H1 (cell line): ENCODE measurements at places on chromosomes 1 and 21.

DNA sequence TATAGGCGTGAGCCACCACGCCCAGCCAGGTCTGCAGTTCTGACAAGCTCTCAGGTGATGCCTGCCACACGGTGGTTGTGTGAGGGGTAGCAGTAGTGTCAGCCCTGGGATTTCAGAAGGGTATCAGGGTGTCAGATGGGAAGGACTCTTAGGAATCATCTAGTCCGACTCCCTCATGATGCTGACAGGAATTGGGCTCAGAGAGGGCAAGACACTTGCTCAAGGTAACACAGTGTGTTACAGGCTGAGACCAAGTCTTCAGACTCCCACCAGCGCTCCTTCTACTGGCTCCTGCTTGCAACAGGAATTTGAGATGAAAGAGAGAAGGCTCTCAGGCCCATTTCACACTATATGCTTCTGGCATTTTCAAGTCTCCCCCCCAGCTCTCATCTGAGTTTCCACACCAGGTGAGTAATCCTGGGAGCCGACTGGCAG lies 6.9 kb downstream of the HTR1D start:
- 0 out of 2 replicates have a peak, but pooled peaks cover 2% of the 10 kb centered on the region for H3K4me1 ChIP-seq
- no peak overlapping the region for H3K27ac ChIP-seq
- H3K36me3 ChIP-seq: no peaks in the 10 kb centered on the region
- no peak for DNase-seq
- H3K27me3 ChIP-seq: no peaks in the 10 kb centered on the region

GRCh38 chr21:42255825-42256224 lies 36.9 kb downstream of the ABCG1 start:
- no peak for DNase-seq
- H3K36me3 ChIP-seq: no peaks in the 10 kb centered on the region
- H3K27ac ChIP-seq: no peak overlapping the region

DNA sequence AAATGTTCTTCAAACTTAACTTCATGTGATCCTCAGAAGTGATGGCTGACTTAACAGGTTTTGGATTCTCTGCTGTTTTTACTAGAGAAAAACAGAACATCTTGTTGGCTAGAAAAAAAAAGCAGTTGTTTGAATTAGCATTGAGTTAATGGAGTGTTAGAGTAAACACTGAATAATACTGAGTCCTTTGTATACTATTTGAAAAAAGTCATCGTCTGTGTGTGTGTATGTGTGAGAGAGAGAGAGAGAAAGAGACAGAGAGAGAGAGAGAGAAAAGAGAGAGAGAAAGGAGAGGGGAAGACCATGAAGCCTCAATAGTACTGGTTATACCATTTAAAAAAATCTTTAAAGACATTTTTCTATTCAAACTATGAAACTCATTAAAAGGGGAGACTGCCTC lies 10.4 kb downstream of the ZNF697 start:
- no peaks in the 10 kb centered on the region for H3K27me3 ChIP-seq
- no peak for DNase-seq
- H3K4me1 ChIP-seq: peaks cover 4% of the 10 kb centered on the region; the same call in 1 of the 2 replicates

DNA sequence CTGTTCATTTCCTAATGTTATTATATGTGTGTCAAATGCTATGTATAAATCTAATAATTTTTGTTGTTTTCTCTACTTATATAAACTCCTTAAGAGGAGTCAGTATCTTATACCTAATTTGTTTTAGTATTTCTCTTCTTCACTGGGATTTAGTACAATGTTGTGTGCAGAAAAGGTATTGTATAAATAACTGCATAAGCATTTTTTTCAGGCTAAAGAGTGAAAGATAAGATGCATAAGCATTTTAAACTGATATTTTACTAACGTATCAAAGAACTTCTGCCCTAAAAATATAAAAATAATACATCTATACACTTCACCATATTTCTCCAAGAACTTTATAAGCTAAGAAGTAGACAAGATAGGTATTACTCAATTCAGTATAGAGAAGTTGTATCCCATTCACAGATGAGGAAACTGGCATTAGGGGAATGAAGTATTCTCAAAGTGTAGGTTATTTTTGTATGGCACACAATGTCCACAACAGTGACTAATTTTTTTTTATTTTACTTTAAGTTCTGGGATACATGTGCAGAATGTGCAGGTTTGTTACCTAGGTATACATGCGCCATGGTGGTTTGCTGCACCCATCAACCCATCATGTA lies 59.3 kb downstream of the NUP210L start:
- no peak overlapping the region for H3K4me3 ChIP-seq
- no peaks in the 10 kb centered on the region for H3K36me3 ChIP-seq
- H3K27me3 ChIP-seq: no peaks in the 10 kb centered on the region

DNA sequence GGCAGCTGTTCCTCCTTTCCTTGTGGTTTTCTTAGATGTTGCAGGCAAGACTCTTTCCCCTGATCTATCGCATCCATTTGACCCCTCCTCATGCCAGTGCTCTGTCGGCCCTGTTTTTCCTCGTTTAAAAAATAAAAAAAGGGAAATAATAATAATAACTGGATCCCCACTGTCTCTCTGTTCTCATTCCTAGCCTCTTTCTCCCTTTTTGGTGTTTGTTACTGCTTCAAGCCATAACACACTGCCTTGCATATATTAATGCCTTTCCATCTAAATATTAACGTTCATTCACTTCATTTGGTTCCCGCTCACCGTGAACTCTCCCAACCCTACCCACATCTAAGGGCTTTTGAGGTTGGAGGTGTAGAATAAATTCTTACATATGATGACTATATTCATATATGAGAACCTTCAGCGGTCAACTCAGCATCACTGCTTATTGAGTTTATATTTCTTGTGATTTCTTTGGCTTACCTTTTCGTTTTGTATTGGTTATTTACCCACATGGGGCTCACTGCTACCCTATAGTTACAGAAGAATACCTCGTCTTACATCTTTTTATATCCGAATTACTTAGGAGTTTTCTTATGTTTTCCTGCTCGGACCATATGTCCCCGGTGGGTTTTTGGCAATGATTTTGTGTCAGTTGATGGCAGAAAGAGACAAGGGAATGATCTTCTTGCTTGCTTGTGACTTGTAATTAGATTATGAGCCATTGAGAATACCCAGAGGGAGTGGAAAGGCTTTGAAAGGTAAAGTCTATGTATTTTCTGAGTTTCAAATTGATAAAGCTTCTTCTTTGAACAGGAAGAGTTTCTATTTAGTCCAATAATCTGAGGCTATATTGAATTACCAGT lies 805 bp downstream of the ATG4C start:
- peak overlapping the region; percentile 62; the same call in 1 of the 2 replicates for H3K27ac ChIP-seq
- no peaks in the 10 kb centered on the region for H3K27me3 ChIP-seq
- no peak for DNase-seq
- no peaks in the 10 kb centered on the region for H3K4me1 ChIP-seq
